GOT3 (cell line): ENCODE measurements at places on chromosomes 12 and 14.

GRCh38 chr12:546920-547845 is 87.4 kb downstream of the B4GALNT3 start:
- no peak for DNase-seq

GRCh38 chr14:104350463-104351185 is 212.2 kb downstream of the KIF26A start:
- no peak for DNase-seq

- DNase-seq = no peak
Measured at GRCh38 chr12:59494617-59495016, 101.2 kb upstream of the SLC16A7 start.

GRCh38 chr12:129063600-129063999 is 210.3 kb downstream of the GLT1D1 start:
- DNase-seq = no peak

DNA sequence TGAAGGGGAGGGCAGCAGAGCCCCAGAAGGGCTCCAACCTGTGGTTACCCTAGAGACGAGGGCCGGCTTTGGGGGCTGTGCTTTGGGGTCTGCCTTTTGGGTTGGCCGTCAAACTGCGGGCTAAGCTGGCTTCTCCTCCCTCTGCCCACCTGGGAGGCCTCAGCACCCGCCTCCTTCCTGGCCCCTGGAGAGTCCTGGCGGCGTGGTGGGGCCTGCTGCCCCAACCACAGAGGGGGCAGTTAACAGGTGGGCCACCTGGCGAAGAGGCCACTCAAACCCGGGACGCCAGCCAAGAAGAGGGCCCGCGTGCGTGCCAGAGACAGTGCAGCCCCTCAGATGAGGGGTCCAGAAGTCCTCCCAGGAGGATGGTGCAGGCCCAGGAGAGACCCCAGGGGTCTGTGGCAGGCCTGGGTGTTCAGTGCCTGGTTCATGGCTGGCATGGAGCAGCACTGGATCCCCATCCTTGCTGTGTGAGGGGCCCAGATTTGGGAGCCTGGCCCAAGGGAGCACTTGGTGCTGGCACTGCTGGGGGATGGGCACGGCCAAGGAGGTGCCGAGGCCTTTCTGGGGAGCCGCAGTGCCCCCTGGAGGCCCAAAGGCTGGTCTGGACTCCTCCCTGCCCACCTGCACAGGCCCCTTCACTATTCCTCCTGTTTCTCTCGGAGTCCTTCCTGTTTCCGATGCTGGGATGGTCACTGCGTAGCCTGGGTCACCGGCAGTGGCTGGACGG is 48.8 kb downstream of the LRCOL1 start:
- DNase-seq = no peak

DNA sequence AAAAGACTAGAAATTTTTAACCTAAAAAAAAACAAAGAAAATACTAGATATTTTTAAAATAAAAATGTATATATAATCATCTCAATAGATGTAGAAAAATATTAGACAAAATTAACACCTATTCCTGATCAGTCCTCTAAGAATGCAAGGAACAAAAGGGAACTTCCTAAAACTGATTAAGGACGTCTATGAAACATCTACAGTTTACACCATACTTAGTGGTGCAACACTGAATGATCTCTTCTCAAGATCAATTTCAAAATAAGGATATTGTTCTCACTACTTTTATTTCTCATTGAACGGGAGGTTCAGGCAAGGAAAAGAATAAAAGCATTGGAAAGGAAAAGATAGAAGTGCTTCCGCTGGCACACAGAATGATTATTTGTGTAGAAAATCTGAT is 16.0 kb downstream of the OLR1 start:
- no peak for DNase-seq

DNA sequence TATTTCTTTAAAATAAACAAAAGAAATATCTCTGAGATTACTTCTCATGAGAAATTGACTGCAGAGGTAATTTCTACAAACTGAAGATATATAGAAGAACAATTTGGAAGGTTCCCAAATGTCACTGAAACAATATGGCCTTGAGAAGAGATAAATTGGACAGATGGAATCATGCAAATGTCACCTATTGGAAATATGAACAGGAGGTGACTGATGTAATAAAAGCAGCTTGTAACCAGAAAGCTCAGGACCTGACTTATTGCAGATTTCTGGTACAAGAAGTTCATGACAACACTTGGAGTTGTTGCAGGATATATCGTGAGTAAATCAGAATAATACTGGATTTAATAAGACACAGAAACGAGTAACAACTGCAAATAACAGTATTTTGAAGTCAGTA is 93.3 kb upstream of the TRHDE start:
- DNase-seq = no peak

GRCh38 chr14:36655963-36656686 is 5.5 kb upstream of the PAX9 start:
- DNase-seq = no peak

DNA sequence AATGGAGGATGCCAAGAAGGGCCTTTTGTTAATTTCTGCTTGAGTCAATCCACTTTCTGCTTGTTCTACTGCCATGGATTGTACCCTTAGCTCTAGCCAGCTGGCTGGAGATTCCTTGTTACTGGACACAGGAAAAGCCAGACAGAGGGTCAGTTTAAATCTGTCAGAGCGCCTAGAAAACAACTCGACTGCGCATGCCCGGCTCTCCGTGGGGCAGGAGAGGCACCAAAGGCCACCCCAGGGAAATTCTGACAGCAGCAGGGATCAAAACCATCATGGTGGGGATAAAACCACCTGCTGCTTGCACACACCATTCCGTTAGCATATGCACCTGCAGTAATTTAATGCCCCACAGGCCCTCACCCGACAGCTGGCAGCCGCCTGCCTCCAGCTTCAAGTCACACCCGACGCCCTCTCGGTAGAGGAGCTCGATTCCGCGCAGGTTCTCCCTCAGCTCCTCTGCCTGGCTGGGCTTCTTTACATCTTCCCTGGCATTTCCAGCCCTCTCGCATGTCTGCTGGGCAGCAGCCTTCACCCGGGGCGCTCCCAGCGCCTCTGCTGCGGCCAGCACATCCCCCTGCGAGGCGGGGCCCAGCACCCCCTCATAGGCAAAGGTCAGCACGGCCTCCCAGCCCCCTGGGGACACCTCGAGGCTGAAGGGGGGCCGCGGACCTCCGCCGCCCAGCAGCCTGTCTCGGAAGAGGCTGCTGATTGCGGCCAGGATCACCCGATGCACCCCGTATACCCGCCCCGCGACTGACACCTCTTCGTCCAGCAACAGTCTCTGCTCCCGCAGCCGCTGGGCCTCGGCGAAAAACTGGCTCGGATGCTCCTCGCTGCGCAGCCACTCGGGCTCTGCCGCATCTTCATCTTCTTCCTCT is 1.0 kb downstream of the KLHL33 start:
- no peak for DNase-seq

DNA sequence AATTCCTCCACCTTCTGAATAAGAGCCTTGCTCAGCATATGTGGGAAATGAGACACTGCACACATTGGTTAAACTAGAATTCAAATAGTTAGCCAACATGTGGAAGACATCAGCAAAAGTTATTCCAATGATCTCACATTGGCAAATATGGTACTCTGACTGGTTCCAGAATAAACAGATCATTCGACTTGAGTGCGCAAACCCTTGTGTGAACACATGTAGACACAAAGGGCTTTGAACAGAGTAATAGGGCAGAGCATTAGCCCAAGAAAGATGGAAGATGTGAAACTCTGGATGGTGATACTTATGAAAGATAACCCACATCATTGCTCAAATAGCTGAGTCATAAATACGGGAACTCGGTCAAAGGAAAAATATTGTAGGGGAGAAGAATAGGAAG is 1133.4 kb upstream of the SEL1L start:
- DNase-seq = no peak
